ENCODE measurements at places on chromosomes 13 and 19. TPM values are rescaled to one million over a fixed set of nuclear protein-coding genes. Genes with fewer than 3 reads are reported as not detected.
A peak's percentile ranks its signal among the peaks of the same experiment; 100 is the strongest.

DNA sequence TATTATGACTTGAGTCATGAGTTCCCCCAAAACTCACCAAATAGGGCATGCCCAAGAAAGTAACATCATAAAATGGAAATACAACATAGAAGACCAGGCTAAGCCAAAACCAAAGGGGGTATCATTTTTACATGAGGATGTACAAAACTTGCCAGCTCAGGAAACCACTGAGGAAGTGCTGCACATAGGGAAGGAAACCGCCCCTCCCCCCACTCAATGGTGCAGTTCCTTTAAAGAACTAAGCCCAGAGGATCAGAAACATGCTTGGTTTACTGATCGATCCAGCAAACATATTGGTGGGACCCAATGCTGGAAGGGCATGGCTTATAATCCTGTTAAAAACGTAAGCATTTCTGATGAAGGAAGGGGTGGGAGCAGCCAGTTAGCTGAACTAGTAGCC lies 4.2 kb upstream of the ZNF486 start:
- H3K36me3 ChIP-seq = peaks cover 14% of the 10 kb centered on the region
- no peaks in the 10 kb centered on the region for H3K27me3 ChIP-seq
- H3K4me1 ChIP-seq = peaks cover 12% of the 10 kb centered on the region

The RNF6 gene
- 47.0 TPM for total RNA-seq

The ZNF69 gene
- total RNA-seq = 2.0 TPM

DNA sequence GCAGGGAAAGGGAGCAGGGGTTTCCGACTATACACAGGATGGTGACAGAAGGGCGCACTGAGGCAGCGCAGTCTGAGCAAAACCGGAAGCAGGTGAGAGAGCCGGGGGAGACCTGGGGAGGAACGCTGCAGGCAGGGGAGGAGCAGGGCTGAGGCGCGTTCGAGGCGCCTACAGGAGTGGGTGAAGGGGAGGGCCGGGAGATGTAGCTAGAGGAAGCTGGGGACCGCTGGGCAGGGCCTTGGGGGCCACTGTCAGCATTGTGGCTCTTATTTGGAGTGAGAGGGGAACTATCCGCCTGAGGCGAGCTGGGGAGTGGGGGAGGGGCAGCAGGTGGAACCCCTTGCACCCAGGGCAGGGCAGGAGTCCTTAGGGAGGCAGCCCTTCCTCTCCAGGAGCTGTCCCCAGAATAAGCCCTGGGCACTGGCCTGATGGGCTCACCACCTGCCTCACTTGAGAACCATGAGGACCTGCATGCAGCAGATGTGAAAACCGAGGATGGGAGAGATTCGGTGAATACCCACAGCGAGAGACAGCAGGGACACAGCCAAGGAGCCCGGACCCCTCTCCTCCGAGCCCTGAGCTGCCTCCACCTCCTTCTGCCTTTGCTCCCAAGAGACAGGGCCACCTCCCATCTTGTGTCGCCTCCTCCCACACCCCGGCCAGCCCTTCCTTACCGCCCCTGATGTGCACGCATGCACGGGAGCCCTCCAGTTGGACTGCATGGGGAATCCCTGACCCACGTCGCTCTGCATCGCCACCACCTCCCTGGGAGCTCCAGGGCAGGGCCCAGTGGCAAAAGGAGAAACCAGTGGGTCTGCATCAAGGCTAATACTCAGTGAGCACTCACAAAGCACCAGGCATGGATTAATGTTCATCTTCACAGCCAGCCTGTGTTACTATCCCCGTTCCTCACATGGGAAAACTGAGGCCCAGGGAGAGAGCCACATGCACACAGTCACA lies 10.3 kb downstream of the AKT2 start:
- DNase-seq = peak; percentile 37
- H3K27me3 ChIP-seq = no peaks in the 10 kb centered on the region
- peaks cover 61% of the 10 kb centered on the region for H3K4me1 ChIP-seq
- peak overlapping the region; percentile 75 for H3K4me3 ChIP-seq

DNA sequence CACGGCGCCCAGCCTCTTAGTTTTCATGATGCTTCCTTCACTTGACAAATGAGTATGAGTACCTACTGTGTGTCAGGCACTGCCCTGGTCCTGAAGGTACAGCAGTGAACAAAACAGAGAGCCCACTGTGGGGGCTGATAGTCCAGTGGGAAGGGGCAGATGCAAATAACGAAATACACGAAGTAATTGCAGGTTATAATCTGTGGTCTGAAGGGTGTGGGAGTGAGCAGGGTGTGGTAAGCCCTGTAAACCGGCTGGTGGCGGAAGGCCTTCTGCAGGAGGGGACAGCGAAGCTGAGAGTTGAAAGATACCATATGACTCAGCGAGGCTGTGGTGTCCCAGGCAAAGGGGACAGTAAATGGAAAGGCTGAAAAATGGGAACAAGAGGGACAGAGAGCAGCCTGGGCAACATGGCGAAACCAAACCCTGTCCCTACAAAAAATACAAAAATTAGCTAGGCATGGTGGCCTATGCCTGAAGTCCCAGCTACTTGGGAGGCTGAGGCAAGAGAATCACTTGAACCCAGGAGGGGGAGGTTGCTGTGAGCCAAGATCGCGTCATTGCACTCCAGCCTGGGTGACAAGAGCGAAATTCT lies 60.5 kb downstream of the MAP4K1 start:
- peak overlapping the region; percentile 28 for H3K4me3 ChIP-seq
- no peaks in the 10 kb centered on the region for H3K36me3 ChIP-seq
- DNase-seq = peak; percentile 67
- peaks cover 21% of the 10 kb centered on the region for H3K27me3 ChIP-seq

The SHISA7 gene
- 0.17 TPM for total RNA-seq

- no peak overlapping the region for H3K27ac ChIP-seq
- no peak for DNase-seq
- H3K4me1 ChIP-seq = peaks cover 23% of the 10 kb centered on the region
- no peak overlapping the region for H3K4me3 ChIP-seq
- H3K36me3 ChIP-seq = no peaks in the 10 kb centered on the region
Observed at GRCh38 chr19:40414542-40415535, 1.7 kb upstream of the PRX start.

- no peaks in the 10 kb centered on the region for H3K4me1 ChIP-seq
- no peak overlapping the region for H3K4me3 ChIP-seq
- H3K27me3 ChIP-seq = no peaks in the 10 kb centered on the region
- no peaks in the 10 kb centered on the region for H3K36me3 ChIP-seq
- no peak for DNase-seq
- no peak overlapping the region for H3K27ac ChIP-seq
Observed at GRCh38 chr13:47650209-47650608, 350.9 kb downstream of the SUCLA2 start.

The PGLYRP2 gene
- total RNA-seq = 0.21 TPM

DNA sequence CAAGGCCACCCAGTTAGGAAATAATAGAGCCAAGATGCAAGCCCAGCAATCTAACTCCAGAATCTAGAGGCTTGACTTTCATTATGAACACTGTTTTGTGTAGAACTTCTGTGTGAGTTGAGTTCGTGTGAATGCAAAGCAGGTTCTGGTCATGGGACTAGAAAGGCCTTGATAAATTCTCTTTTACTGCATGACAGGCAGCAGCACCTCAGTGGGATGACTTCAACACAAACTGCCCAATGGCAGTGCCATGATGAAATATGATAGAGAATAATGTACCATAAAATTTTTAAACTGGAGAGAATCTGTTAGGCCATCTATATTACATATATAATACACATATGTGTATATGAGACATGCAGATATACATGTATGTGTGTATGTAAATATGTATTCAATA lies 214.5 kb downstream of the KLF5 start:
- peaks cover 11% of the 10 kb centered on the region for H3K4me1 ChIP-seq
- H3K27me3 ChIP-seq = no peaks in the 10 kb centered on the region
- no peak overlapping the region for H3K4me3 ChIP-seq
- peaks cover 4% of the 10 kb centered on the region for H3K36me3 ChIP-seq
- no peak overlapping the region for H3K27ac ChIP-seq

- H3K4me3 ChIP-seq = no peak overlapping the region
- DNase-seq = no peak
- H3K4me1 ChIP-seq = peaks cover 13% of the 10 kb centered on the region
- no peak overlapping the region for H3K27ac ChIP-seq
Observed at GRCh38 chr19:592101-592500, 2.4 kb downstream of the HCN2 start.

GRCh38 chr13:23946067-23946466 lies 48.8 kb upstream of the C1QTNF9B start:
- peak overlapping the region; percentile 36 for H3K4me3 ChIP-seq
- no peak overlapping the region for H3K27ac ChIP-seq
- no peaks in the 10 kb centered on the region for H3K36me3 ChIP-seq
- H3K27me3 ChIP-seq = peaks cover 32% of the 10 kb centered on the region

DNA sequence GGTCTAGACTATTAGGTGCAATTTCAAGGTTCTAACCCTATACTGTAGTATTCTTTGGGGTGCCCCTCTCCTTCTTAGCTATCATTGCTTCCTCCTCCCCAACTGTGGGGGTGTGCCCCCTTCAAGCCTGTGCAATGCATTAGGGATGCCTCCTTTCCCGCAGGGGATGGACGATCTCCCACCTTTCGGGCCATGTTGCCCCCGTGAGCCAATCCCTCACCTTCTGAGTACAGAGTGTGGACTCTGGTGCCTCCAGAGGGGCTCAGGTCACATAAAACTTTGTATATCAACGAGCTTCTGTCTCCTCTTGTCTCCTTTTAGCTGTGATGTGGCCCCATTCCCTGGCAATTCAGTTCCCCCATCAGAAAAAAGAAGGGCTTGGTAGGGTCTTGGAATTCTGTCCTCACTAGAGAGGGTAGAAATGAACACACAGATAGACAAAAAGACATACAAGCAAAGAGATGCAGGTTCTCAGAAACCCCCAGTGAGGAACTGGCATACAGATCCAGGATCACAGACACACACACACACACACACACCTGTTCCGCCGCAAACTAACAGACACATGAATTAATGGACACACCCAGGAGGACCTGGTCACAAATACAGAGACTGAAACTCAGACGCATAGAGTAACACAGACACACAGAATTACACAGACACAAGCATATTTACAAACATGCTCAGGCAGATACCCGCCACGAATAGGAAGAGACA lies 2.5 kb upstream of the HNRNPUL1 start:
- peaks cover 14% of the 10 kb centered on the region for H3K36me3 ChIP-seq
- peaks cover 25% of the 10 kb centered on the region for H3K4me1 ChIP-seq
- no peak for DNase-seq
- H3K4me3 ChIP-seq = peak overlapping the region; percentile 91
- H3K27ac ChIP-seq = peak overlapping the region; percentile 97

DNA sequence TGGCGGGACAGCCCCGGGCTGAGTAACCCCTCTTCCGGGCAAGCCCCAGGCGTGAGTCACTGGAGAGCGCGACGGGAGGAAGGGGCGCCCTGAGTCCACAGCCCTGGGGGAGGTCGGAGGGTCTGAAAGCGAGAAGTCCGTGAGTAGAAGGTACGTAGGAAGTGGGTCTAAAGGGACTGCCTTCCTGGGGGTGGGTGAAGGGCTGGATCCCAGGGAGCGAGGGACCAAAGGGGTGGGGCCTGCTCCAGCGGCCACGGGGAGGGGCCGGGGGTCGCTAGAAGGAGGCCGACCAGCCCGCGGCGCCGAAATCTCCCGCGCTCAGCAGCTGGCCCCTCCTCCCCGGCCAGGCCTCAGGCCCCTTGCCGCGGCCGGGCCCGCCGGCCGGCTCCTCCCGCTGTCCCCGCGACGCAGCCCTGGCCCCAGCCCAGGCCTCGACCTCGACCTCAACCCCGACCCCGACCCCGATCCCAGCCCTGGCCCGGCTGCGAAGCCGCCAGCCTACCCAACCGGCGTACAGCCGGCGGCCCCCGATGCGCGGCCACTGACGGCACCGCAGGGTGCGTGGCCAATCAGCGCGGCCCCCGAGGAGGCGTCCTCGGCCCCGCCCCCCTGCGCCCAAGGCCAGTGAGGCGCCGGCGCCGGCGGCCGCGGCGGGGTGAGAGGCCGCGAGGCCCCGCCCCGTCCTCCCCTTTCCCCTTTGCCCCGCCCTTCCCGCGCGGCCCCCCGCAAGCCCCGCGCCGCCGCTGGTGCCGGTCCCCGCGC lies 22.6 kb downstream of the IPO5 start:
- H3K36me3 ChIP-seq = peaks cover 5% of the 10 kb centered on the region
- peak; percentile 93 for DNase-seq
- peak overlapping the region; percentile 84 for H3K4me3 ChIP-seq
- H3K4me1 ChIP-seq = peaks cover 34% of the 10 kb centered on the region
- H3K27ac ChIP-seq = peak overlapping the region; percentile 84

- no peaks in the 10 kb centered on the region for H3K36me3 ChIP-seq
- H3K4me1 ChIP-seq = peaks cover 40% of the 10 kb centered on the region
- H3K27me3 ChIP-seq = no peaks in the 10 kb centered on the region
- DNase-seq = peak; percentile 34
Observed at GRCh38 chr13:109764470-109765291, 21.7 kb downstream of the IRS2 start.

- DNase-seq = no peak
- no peak overlapping the region for H3K4me3 ChIP-seq
- H3K36me3 ChIP-seq = no peaks in the 10 kb centered on the region
- H3K4me1 ChIP-seq = peaks cover 29% of the 10 kb centered on the region
- H3K27ac ChIP-seq = no peak overlapping the region
- peaks cover 14% of the 10 kb centered on the region for H3K27me3 ChIP-seq
Observed at GRCh38 chr13:21071015-21071414, 9.6 kb upstream of the LATS2 start.

DNA sequence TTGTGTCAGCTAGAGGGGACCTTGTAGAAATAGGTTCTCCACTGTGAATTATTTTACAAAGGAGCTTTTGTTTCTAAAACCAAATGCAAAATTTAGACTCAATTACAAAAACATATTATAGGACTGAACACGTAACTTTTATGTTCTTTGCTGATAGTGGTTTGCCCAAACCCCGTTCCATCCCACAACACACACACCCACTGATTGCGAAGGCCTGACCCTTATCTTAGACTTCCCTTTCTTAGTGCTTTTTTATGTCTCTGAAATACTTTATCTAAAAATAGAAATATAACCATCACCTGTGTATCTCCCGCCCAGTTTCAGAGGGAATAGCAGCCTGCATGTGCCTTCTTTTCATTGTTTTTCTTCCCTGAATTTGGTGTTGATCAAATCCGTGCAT lies 13.0 kb downstream of the CCNA1 start:
- H3K4me3 ChIP-seq = no peak overlapping the region
- no peaks in the 10 kb centered on the region for H3K4me1 ChIP-seq
- DNase-seq = no peak
- H3K27ac ChIP-seq = no peak overlapping the region
- H3K27me3 ChIP-seq = peaks cover 20% of the 10 kb centered on the region

DNA sequence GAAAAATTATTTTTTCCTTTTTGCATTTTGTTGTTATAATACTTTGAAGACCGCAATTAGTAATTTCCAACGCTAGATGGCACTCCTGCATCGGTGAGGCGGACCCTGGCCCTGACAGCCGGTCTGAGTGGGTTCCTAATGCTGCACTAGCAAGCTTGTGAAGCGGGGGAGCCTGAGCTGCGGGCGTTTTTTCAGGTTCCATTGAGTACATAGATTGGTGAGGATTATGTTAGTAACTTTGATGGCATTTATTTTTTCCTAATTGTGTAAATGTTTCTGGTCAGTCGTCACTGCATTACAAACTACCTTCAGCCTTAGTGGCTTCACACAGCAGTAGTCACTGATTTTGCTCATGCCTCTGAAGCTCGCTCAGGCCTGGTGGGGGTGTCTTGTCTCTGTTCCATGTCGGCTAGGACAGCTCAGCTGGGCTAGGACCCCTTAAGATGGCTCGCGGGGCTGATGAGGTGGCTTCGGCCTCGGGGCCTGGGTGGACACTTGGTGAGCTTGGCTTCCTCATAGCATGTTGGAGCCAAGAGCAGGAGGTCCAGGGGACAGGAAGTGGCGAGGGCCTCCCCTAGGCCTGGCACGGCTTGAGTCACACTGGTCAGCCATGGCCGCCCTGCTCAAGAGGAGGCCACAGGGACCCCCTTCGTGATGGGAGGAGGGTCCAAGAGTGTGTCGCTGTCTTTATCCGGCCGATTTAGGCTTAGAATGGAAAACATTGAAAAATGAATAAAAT lies 25.0 kb downstream of the ERCC5 start:
- no peak overlapping the region for H3K4me3 ChIP-seq
- H3K27ac ChIP-seq = peak overlapping the region; percentile 49
- H3K36me3 ChIP-seq = peaks cover 18% of the 10 kb centered on the region
- H3K4me1 ChIP-seq = peaks cover 25% of the 10 kb centered on the region
